ENCODE measurements at places on chromosomes 5 and 9.

DNA sequence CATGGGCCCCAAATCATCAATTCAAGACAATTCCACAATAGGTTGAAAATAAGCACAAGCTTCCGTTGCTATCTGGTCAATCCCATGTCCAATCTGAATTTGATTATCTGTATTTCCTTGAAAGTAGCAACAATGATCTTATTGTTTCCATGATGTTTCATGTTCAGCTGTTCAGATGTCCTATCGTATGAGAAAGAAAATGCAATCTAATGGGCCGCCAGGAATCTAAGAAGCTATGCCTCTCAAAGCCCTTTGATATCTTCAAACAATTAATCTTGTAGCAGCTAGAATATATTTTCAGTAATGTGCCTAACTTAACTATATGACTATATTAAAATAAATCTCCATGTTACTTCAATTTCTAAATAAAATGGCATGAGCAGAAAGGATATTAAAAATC lies 32.1 kb upstream of the ALDOB start:
- DNase-seq: no peak

- DNase-seq: no peak
Measured at GRCh38 chr9:73219985-73220626, 68.4 kb downstream of the ANXA1 start.

DNA sequence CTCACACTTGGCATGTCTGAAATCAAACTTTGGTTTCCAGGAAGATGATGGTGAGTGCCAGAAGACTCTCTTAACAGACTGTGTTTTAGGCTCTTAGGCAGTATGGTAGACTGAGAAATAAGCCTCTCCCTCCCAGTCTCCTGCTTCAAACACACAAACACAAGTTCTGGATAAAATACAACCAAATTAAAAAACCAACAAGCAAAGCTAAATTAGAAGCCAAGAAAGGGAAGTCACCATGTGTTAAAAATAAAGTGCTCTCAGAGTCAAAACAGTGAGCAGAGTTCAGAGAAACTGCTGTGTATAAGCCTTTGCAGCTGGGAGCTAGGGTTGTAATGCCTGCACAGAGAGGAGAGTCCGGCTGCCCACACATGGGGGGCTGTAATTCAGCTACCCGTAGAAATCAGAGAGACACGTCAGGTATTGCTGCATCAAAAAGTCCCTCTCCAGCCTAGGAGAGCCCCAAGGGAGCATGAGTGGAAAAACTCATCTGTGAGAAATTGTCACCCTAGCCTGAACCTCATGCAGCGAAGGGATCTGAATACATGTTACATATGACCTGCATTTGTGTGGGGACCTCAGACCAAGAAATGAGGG lies 62.6 kb downstream of the ANGPTL2 start:
- no peak for DNase-seq

- DNase-seq: no peak
Measured at GRCh38 chr5:6652025-6652424, 18.8 kb downstream of the SRD5A1 start.

GRCh38 chr5:149586708-149587318 lies 5.5 kb downstream of the ARHGEF37 start:
- DNase-seq: no peak

DNA sequence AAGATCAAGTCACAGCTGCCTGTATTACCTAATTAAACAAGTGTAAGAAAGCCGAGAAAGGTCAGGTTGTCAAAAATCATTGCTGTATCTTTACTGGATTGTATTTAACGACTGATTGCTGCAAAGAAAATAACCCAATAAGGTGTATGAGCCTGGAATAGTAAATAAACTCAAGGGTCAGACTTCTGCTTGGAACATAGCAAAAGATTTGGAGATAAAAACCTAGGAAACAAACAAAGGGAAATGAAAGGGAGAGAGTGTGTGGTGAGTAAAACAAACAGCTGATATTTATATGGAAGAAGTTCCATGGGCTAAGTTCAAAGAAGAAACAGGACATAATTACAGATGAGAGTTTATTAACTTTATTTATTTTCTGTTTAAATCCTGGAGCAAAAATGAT lies 354.0 kb downstream of the TLR4 start:
- DNase-seq: no peak

Data from activated CD4-positive, CD25-positive, alpha-beta regulatory T cell (primary cell).